SHP77 (cell line): ENCODE measurements at places on chromosomes 1 and 21.

DNA sequence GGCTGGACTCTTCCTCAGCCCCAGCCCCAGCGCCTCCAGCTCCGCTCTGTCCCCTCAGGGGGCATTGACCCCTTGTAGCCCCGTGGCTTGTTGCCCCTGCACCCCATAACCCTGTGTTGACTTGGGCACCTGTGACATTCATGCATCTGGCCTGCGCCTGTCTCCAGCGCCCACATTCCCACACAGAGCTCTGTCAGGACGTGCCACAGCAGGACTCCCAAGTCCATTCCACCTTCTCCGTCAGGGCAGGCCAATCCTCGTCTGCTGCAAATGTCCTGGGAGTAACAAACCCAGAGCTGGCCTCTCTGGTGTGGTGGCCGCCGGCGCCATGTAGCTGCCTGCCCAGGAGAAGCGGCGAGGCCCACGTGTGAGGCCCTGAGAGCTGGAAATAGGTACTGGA, 60.6 kb downstream of the AGPAT3 start:
- DNase-seq: no peak

DNA sequence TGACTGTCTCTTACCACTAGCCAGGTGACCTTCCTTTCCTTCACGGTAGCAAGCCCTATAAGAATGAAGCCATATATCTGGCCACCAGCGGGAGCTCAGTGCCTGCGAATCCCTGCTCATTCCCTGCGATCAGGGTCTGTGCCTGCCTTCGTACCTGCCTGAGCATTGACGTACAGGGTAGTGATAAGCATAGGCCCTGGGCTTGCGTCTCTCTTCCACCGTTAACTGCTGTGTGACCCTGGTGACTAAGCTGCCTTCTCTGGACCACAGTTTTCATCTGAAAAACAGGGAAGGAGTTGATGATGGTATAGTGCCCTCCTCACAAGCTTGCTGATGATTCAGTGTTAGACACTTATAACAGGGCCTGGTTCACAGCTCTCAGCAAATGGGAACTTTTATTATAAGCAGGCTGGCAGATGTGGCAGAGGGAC, 4.1 kb downstream of the ZC3H12A start:
- DNase-seq: no peak

- DNase-seq: no peak
These were observed 765 bp downstream of the VAMP3 start for GRCh38 chr1:7771823-7772299.

GRCh38 chr1:6093071-6093470, 47.4 kb downstream of the KCNAB2 start:
- no peak for DNase-seq

- peak; percentile 35 for DNase-seq
These were observed 14.0 kb upstream of the CDA start for GRCh38 chr1:20574686-20575540.

GRCh38 chr1:107551456-107551855, 410.6 kb downstream of the NTNG1 start:
- DNase-seq: no peak

DNA sequence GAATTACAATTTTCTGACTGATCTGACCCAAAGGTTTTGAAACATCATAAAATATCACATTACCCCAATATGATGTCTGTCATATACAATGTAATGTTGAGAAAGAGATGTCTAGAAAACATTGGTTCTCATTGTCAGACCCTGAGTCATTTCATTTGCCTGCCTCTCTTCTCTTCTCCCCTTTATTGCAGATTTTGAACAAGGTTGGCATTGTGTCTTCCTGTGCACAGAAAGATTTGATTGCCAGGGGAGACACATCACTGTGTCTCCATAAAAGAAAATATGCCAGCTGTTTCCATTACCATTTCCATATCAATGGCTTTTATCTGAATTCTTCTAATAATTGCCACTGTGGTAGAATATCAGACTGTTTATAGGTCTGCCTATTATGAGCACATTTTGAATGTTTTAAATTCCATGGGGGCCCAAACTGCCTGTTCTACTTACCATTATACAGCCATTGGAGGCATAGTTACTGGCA, 65.6 kb downstream of the IFI44 start:
- DNase-seq: no peak

DNA sequence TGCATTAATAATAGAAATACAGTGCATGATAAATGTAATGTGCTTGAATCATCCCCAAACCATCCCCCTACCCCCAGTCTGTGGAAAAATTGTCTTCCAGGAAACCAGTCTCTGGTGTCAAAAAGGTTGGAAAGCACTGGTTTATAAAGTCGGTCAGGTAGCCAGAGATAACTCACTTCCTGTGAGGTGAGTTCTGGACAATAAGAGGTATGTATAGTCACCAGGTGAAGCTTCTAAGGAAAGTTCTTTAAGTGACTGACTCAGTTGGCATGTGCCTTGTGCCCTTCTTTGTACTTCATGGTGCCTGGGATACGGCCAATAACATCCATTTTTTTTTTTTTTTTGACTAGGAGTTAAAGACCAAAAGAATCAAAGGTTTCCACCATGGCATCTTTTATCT, 103.7 kb downstream of the GPATCH2 start:
- no peak for DNase-seq

- DNase-seq: peak; percentile 16
These were observed 560 bp downstream of the PLEKHM2 start for GRCh38 chr1:15684468-15685291.

- DNase-seq: no peak
These were observed 22.9 kb downstream of the UMODL1 start for GRCh38 chr21:42093991-42094421.

DNA sequence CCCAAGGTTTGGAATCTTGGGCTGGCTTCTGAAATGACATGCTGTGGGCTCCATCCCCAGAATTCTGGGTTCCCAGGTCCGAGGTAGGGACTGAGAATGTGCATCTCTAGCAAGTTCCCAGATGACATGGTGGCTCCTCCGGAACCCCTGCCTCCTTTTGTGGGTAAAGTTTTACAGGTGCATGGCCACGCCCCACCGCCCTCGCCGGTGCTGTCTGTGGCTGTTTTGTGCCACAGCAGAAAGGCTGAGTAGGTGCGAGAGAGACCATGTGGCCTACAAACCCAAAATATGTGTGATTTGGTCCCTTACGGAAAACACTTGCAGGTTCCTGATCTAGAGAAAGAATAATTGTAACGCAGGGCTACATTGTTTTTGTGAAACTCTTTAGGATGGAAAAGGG, 30.9 kb downstream of the SKI start:
- no peak for DNase-seq

GRCh38 chr1:28193701-28194161, 17.2 kb upstream of the PTAFR start:
- no peak for DNase-seq

GRCh38 chr1:207964195-207964966, 53.5 kb upstream of the CD34 start:
- DNase-seq: no peak

- no peak for DNase-seq
These were observed 149.7 kb upstream of the VANGL1 start for GRCh38 chr1:115492019-115492595.

- no peak for DNase-seq
These were observed 252.1 kb downstream of the PRDM2 start for GRCh38 chr1:13951793-13952751.

DNA sequence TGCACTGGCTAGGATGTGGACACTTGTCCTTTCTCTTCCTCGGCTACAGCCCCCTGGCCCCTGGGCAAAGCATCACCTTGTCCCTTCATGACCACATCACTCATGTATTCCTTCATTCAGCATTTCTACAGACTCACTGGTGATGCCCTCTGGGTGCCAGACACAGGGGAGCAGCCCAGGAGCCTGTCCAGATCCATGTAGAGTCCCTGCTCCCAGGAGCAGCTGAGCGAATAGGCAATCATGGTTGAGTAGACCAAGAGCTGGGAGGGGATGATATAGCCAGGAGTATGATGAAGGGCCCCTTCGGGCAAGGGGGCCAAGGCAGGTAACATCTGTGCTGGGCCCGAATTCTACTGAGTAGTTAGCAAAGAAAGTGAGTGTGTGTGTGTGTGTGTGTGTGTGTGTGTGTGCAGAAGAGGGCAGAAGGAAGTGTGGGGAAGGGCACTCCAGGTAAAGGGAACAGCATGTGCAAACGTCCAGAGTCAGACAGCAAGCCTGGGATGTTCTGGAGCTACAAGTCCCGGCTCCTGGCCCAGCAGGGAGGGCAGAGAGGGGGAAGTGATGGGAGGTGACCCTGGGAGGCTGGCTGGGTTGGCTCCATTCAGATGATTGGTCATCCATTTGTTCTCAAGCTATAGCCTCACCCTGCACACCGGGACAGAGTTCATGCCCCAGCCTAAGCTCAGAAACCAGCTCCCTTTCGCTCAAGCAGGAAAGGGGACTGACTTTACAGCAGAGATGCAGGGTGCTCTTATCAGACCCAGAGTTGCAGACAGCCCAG, 21.0 kb upstream of the PIK3CD start:
- DNase-seq: no peak

DNA sequence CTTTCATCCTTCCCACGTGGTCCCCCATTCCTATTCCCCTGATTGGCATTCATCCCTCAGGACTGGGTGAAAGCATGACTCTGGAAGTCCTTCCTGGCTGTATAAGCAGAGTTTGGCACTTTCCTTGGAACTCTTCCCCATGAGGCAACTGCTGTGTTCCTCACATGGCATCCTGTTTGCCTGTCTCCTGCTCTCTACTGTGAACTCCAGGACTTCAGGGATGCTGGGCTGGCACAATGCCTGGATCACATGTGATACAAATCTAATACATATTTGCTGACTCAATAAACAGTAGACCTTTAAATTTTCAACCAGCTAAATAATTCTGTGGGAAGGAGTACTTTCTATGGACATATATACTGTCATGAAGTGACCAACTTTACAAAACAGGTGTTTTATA, 46.8 kb upstream of the EDEM3 start:
- no peak for DNase-seq

DNA sequence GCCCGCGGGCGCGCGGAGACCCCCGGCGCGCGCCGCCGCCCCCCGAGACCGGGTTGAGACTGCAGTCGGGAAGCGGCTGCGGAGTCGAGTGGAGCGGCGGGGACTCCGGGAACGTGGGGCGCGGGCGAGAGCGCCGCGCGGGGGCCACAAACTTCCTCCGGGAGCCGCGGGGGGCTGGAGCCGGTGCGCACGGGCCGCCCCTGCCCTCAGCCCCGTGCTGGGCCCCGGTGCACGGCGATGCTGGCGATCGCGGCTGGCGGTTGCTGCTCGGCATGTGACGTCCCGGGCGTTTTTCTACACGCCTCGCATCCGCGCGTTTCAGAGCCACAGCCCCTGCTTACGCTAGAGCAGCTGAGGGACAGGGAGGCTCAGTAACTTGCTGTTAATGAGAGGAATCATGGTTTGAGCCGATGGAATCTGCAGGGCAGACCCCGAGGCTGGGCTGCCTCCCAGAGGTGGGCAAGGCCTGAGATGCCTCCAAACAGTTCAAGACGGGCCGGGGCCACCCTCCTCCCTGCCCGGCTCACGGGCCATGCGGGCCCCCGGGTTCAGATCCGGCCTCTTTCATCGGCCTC, 520 bp downstream of the TMEM201 start:
- no peak for DNase-seq

DNA sequence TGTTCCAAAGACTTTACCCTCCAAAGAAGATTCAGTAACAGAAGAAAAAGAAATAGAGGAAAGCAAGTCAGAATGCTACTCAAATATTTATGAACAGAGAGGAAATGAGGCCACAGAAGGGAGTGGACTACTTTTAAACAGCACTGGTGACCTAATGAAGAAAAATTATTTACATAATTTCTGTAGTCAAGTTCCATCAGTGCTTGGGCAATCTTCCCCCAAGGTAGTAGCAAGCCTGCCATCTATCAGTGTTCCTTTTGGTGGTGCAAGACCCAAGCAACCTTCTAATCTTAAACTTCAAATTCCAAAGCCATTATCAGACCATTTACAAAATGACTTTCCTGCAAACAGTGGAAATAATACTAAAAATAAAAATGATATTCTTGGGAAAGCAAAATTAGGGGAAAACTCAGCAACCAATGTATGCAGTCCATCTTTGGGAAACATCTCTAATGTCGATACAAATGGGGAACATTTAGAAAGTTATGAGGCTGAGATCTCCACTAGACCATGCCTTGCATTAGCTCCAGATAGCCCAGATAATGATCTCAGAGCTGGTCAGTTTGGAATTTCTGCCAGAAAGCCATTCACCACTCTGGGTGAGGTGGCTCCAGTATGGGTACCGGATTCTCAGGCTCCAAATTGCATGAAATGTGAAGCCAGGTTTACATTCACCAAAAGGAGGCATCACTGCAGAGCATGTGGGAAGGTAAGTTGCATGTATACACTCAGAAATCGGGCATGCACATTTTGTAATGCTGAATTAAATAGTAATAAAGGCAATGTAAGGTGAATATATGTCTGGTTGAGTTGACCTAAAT, 97.2 kb downstream of the ZFYVE9 start:
- DNase-seq: no peak

GRCh38 chr1:56555448-56555847, 23.9 kb downstream of the PLPP3 start:
- no peak for DNase-seq

DNA sequence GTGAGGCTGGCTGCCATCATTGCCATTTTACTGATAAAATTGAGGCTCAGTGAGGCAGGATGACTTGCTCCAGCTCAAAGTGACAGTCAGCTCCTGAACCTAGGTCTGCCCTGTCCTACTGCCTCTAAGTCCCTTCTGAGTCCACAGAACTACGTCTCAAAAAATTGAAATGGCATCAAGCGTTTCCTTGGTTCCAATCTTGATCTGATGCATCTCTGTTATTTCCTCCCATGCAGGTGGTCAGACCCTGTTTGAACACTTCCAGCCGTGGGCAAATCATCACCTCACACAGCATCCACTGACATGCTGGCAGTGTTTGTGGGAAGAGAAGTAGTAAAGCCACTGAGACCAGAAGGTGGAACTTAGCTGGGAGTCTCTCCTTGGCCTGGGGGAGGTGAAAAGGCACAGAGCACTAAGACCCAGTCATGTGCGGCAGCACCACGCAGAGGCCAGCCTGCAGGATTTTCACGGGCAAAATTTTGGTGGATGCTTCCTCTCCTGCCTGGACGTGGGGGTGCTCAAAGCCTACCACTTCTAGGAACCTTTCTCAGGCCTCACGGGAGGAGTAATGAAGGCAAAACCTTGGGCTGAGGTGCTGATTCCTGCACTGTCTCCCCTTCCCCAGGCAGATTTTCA, 7.8 kb upstream of the CPLANE2 start:
- DNase-seq: no peak

DNA sequence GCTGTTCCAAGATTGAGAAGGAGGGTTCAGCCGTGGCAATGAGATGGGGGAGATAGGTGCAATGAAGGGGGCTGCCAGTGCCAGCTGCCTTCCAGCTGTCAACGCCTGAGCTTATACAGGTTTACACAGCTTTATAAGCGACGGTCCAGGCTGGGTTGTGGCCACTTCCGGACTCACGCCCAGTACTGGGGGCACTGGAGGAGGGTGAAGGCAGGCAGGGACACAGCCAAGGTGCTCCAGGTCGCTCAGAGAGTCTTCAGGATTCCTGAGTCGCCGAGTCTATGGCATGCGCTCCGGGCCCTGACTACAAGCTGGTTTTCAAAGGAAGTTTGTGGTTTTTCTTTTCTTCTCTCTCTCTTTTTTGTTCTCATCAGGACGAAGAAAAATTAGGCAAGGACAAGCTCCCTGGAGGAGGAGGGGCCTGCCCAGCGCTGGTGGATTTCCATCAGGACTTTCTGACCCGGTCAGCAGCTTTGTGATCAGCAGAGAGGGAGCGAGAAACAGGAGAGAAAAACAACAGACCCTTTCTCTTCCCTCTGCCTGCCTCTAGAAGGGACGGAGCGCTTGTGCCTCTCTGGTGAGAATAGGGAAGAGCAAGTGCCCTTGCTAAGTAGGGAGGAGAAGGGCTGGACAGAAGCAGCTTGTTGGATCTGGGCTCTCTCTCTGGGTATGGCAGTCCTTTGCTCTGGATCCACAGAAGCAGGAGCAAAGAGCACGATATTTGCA, at the start of gene MINDY1:
Gene MINDY1, minus strand, starts transcription at position 576 of the 726 bp plus-strand sequence. CDS start 4,285 bp downstream, outside the sequence.
- DNase-seq: peak; percentile 97

GRCh38 chr1:208133355-208133754, 110.8 kb downstream of the PLXNA2 start:
- DNase-seq: no peak
